ENCODE measurements at places on chromosomes 2 and 18.

DNA sequence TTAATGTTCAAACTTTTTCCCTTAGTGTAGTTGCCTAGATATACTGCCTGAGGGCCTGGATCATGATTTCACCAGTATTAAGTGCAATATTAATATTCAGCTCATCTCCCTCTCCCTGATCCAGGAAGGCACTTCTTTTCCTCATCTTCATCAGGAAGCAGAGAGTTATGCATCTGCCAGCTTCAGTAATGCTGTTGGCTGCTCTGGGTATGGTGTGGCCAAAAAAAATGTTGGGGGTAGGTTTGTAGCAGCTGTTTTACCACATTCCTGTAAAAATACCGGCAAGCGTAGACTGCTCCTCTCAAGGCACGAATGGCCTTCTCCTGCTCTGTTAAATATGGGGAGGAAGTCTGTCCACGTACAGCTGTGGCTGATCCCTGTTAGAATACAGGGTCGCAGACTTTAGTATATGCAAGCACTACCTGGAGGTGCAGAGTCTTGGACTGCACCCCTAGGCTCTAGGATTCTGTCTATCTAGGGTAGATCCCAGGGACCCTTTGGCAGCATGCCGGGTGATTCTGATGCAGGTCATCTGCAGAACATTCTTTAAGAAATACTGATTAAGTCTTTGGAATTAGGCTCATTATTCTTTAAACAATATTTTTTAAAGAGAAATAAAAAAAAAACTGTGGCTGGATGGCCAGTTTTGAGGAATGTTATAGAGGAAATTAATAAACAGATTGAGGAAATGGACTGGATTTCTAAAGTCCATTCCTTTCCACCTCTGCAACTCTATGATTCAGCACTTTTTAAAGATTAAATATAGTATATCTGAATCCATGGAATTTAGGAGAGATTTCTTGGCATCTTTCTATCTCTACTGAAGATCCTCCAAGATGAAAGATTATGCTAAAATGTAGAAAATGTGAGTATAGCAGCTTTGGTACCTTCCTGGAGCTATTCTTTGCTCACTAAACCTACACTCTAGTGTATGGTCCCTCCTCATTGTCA lies 21.0 kb upstream of the GLS start:
- no peak overlapping the region for H3K27ac ChIP-seq
- no peak overlapping the region for H3K4me3 ChIP-seq
- DNase-seq = no peak
- H3K36me3 ChIP-seq = peaks cover 3% of the 10 kb centered on the region
- H3K27me3 ChIP-seq = no peaks in the 10 kb centered on the region

- no peaks in the 10 kb centered on the region for H3K27me3 ChIP-seq
- H3K4me1 ChIP-seq = no peaks in the 10 kb centered on the region
- DNase-seq = no peak
- H3K27ac ChIP-seq = no peak overlapping the region
- no peak overlapping the region for H3K4me3 ChIP-seq
These were observed 306.0 kb downstream of the TDRD15 start for GRCh38 chr2:21429747-21430146.

GRCh38 chr2:166344286-166345113 lies 31.2 kb downstream of the SCN9A start:
- no peaks in the 10 kb centered on the region for H3K4me1 ChIP-seq
- H3K27me3 ChIP-seq = no peaks in the 10 kb centered on the region
- DNase-seq = no peak
- no peak overlapping the region for H3K4me3 ChIP-seq
- no peak overlapping the region for H3K27ac ChIP-seq

DNA sequence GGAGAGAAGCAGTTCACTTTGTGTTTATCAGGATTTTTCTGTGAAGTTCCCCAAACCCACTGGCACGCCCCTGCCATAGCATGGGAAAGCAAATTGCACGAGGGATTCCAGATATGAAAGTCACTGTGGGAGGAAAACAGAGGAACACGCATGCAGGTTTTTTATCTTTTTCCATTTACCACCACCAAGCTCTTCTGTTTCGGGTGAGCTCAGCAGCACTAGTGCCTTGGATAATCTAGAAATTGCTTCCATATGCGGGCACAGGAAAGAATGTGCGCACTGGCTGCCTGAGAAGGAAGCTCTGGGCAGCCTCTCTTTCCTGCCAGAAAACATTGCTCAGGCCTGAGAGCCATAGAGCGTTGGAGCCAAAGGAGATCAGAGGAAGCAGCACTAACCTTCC lies 65.9 kb upstream of the WIPF1 start:
- H3K4me3 ChIP-seq = no peak overlapping the region
- H3K27ac ChIP-seq = peak overlapping the region; percentile 49
- DNase-seq = no peak
- H3K36me3 ChIP-seq = no peaks in the 10 kb centered on the region
- H3K4me1 ChIP-seq = peaks cover 41% of the 10 kb centered on the region

GRCh38 chr2:3242747-3243369 lies 134.8 kb downstream of the EIPR1 start:
- H3K36me3 ChIP-seq = peaks cover 3% of the 10 kb centered on the region
- H3K4me1 ChIP-seq = peaks cover 31% of the 10 kb centered on the region
- peak overlapping the region; percentile 81 for H3K27ac ChIP-seq
- H3K4me3 ChIP-seq = peak overlapping the region; percentile 58
- DNase-seq = peak; percentile 12

- no peaks in the 10 kb centered on the region for H3K36me3 ChIP-seq
- H3K4me3 ChIP-seq = no peak overlapping the region
- H3K4me1 ChIP-seq = peaks cover 17% of the 10 kb centered on the region
- H3K27me3 ChIP-seq = peaks cover 75% of the 10 kb centered on the region
These were observed 147.0 kb upstream of the ACAA2 start for GRCh38 chr18:49960376-49960775.

GRCh38 chr2:188345831-188346458 lies 54.3 kb downstream of the GULP1 start:
- no peak overlapping the region for H3K4me3 ChIP-seq
- no peaks in the 10 kb centered on the region for H3K4me1 ChIP-seq
- no peaks in the 10 kb centered on the region for H3K27me3 ChIP-seq
- H3K36me3 ChIP-seq = peaks cover 3% of the 10 kb centered on the region
- no peak for DNase-seq

GRCh38 chr2:37323781-37324535 lies 675 bp downstream of the PRKD3 start:
- peaks cover 17% of the 10 kb centered on the region for H3K4me1 ChIP-seq
- peak overlapping the region; percentile 97 for H3K27ac ChIP-seq
- peak; percentile 28 for DNase-seq
- peaks cover 11% of the 10 kb centered on the region for H3K27me3 ChIP-seq
- peak overlapping the region; percentile 98 for H3K4me3 ChIP-seq

DNA sequence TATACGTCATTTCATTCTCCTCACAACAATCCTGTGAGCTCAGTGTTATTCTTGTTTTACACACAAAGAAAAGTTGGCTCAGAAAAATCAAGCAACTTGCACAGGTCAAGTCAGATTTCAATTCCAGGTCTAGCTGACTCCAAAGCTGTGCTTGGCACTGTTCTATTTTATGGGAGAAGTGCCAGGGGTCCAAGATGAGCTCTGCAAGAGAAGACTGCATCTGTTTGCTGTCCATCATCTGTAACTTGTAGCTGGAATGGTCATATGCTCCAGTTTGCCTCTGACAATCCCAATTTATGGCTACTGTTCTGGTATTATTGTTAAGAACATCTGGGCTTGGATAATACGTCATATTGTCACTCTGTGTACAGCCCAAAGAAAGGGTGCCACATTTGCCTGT lies 28.9 kb downstream of the KCNF1 start:
- DNase-seq = no peak
- H3K4me3 ChIP-seq = no peak overlapping the region
- H3K27ac ChIP-seq = no peak overlapping the region
- H3K36me3 ChIP-seq = no peaks in the 10 kb centered on the region
- H3K27me3 ChIP-seq = peaks cover 42% of the 10 kb centered on the region

DNA sequence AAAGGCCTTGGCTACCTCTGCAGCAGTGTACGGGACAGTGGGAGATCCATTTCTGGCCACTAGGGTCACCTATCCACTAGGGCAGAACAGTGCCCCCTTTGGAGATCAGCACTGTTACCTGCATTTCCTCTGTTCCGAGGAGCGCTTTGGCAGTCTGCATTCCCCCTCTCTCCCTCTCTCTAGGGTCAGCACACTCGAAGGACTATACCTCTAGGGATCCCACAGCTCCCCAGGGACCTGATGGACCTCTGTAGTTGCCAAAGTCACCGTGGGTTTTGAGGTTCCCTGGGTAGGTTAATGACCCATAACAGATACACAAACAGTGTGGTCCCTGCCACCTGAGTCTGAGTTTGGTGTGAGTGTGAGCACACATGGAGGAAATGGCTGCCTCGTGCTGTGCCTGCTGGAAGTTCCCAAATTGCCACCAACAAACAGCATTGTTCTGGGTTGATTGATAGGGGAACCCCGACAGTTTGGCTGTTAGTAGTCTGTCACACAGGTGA lies 99.8 kb upstream of the VWC2L start:
- no peak for DNase-seq
- no peaks in the 10 kb centered on the region for H3K4me1 ChIP-seq
- H3K4me3 ChIP-seq = no peak overlapping the region
- no peak overlapping the region for H3K27ac ChIP-seq
- H3K36me3 ChIP-seq = no peaks in the 10 kb centered on the region
- H3K27me3 ChIP-seq = no peaks in the 10 kb centered on the region

- H3K27ac ChIP-seq = no peak overlapping the region
- H3K36me3 ChIP-seq = peaks cover 46% of the 10 kb centered on the region
- no peaks in the 10 kb centered on the region for H3K27me3 ChIP-seq
- H3K4me1 ChIP-seq = peaks cover 12% of the 10 kb centered on the region
These were observed 48.9 kb downstream of the DYNC1I2 start for GRCh38 chr2:171735991-171736710.

DNA sequence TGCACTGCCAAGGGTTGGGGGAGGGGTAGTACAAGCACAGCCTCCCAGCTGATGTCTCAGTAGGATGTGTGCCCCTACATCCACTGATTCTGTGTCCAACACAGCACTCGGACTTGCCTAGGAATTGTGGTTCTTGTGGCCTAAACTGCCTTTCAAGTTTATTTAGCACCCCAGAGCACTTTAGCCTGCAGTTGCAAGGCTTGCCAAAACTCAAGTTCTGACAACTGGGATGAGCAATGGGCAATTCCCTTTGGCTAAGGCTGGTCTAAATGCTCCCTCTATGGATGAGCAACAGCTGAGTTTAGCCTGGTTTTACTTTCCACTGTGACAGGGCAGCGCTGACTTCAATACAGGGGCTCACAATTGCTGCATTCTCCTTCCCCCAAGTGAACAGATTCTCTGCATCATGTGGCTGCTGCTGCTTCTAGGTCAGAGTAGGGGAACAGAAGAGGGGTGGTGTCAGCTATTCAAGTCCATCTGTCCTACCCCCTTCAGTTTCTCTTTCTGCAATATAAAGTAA lies 471.5 kb downstream of the PIK3C3 start:
- no peaks in the 10 kb centered on the region for H3K36me3 ChIP-seq
- no peak overlapping the region for H3K27ac ChIP-seq
- H3K4me1 ChIP-seq = no peaks in the 10 kb centered on the region
- H3K4me3 ChIP-seq = no peak overlapping the region
- DNase-seq = no peak

DNA sequence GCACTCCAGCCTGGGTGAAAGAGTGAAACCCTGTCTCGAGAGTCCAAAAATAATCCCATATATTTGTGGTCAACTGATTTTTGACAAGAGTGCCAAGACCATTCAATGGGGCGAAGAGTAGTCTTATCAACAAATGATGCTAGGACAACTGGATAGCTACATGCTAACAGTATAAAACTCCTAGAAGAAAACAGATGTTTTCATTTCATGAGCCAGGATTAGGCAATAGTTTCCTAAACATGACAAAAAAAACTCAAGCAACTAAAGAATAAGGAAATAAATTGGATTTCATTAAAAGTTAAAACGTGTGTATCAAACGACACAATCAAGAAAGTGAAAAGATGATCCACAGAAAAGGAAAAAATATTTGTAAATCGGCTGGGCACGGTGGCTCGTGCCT lies 6.3 kb downstream of the LIMS2 start:
- H3K4me3 ChIP-seq = no peak overlapping the region
- H3K27ac ChIP-seq = no peak overlapping the region
- H3K27me3 ChIP-seq = peaks cover 76% of the 10 kb centered on the region
- DNase-seq = no peak
- no peaks in the 10 kb centered on the region for H3K4me1 ChIP-seq
- no peaks in the 10 kb centered on the region for H3K36me3 ChIP-seq

DNA sequence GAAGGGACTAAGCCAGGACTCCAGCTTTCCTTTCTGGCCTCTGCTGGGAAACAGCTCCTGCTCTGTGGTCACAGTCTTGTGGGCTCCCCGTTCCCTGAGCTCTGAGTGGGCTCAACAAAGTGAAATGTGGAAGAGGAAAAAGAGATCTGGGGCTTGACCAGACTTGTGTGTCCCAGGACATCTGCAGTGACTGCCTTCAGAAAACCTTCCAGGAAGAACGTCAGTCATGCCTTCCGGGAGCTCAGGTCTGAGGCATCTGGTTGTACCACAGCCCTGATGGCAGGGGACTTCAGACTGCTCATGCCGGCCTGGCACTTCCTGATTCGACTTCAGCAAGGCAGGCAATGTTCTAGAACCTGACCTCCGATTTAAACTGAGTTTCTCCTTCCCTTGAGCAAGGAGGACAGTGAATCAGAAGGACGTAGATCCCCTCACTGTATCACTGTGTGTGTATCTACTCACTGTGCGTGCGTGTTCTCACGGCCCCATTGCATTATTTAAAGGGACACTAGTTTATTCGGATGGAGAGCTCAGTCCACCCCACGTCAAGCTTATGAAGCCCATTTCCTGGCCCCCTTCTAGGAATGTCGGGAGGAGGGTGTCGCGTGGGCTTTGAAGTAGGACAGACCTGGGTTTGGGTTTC lies 548 bp upstream of the FBLN7 start:
- peaks cover 16% of the 10 kb centered on the region for H3K27me3 ChIP-seq
- H3K36me3 ChIP-seq = peaks cover 3% of the 10 kb centered on the region
- no peak overlapping the region for H3K27ac ChIP-seq
- no peak overlapping the region for H3K4me3 ChIP-seq
- H3K4me1 ChIP-seq = peaks cover 2% of the 10 kb centered on the region

DNA sequence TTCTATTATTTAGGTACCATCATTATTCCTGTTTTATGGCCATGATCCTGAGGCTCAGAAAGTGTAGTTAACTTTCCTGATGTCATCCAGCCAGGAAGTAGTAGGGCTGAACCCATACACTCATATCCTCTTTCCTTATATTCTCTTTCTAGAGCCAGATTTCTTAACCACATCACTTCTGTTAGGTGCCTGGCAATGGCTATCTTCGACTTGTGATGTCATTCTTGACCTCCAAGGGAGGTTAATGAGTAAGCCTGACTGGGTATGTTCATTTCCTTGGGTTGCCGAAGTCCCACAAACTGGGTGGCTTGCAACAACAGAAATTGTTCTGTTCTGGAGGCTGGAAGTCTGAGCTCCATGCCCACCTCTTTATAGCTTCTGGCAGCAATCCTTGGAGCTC lies 43.4 kb downstream of the ITGB6 start:
- H3K4me3 ChIP-seq = no peak overlapping the region
- peaks cover 8% of the 10 kb centered on the region for H3K27me3 ChIP-seq
- no peak overlapping the region for H3K27ac ChIP-seq

DNA sequence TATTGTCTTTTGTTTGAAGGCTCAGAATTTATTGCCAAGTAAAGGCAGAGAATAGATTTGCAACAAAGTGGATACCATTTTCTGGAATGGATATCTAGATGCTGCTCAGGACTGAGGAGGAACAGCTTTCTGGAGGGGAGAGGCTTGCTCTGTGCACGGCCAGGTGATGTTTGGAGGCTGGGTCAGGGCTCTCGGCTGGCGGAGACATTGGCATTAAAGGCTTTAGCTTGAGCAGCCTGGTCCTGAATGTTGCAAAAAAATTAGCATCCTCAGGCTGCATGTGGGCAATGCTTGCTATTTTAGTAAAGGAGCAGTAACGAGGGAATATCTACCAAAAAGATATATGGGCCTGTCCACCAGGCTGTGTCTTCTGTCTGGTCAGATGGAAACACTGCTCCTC lies 20.4 kb downstream of the RNF144A start:
- H3K27ac ChIP-seq = no peak overlapping the region
- H3K27me3 ChIP-seq = no peaks in the 10 kb centered on the region
- peaks cover 7% of the 10 kb centered on the region for H3K36me3 ChIP-seq
- H3K4me3 ChIP-seq = no peak overlapping the region
- peaks cover 49% of the 10 kb centered on the region for H3K4me1 ChIP-seq
- no peak for DNase-seq

All from effector memory CD8-positive, alpha-beta T cell (primary cell).